ENCODE measurements at places on chromosomes 16 and 17.

DNA sequence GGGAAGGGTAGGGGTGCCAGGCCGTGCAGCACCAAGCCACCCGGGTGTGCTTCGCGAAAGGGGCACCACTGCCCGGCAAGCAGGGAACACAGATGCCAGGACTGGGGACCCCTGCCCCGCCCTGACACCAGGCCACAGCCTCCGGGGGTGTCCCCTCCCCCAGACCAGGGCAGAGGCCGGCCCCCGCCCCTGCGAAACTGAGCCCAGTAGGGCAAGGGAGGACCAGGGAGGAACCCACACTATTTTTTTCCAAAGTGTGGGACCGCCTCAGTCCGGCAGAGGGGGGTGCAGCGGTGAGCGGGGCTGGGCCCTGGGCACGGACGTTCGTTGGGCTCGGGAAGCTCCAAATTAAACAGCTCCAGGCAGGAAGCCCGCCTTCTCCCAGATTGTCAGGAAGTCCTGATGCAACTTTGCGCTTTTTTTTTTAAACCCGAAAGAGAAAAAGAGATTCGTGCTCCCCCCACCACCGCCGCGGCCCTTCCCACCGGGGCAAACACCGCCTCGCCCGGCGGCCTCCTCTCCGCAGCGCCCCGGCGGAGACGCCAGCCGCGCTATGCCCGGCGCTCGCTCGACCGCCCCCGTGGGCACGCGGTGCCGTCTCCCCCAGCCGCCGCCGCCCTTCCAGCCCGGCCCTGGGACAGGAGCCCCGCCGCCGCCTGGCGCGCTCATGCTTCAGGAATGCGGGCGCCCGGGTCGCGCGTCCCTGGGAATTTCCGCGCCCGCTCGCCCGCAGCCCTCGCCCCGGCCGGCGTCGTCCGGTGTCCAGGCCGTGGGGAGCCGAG, 755 bp downstream of the PIEZO1 start:
- DNase-seq = peak; percentile 74

DNA sequence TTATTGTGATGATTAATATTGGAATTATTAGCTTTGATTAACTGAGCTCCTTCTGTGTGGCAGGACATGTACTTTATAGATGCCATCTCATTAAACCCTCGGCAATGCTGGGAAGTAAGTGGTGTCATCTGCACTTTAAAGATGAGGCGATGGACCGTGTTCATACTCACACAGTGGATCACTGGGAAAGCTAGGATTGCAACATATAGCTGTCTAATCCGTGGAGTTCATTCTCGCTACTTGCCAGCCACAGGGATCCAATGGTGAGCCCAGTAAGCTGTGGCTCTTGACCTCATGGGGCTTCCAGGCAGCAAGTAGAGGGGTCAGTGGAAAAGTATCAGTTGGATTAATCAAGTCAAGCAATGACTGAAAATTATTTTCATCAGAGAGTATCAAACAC, 587.9 kb downstream of the CDH13 start:
- DNase-seq = no peak

DNA sequence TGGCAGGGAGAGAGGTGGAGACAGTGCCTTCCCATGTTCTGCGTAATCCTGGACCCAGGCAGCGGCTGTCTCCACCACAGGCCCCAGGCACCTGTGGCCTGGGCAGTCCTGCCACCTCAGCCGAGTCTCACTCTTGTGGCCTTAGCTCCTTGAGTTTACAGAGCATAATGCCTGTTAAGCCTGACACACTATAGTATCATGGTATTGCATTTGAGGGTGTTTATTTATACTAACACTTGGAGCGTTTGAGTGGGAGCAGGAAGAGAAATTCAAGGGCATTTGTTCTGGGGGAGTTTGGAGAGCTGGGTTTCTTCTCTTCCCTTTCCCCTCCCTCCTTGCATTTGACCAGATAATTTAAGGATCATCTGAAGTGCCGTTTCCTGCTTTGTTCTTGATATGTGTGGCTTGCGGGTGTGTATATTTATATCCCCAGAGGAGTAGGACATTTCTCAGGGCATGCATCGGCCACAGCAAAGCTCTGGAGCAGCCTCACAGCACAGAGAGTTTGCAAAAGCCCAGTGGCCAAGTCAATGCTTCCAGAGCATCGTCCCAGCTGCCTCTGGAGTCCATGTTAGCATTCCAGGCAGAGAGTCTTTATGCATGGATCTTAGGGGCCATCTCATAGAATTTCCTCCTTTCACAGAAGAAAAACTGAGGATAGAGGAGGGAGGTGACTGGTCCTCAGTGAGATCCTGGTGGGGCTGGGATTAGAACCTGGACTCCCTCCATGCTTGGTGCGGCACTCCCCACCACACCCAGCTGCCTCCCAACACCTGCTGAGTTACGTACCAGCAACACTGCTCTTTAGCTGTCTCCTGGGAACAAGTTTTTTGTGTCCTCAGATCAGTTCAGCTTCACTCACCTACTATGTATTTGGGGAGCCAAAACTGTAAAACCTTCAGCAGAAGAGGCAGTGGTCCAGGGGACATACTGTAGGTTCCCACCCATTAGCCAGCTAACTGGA, 222.8 kb downstream of the CCDC182 start:
- DNase-seq = no peak

DNA sequence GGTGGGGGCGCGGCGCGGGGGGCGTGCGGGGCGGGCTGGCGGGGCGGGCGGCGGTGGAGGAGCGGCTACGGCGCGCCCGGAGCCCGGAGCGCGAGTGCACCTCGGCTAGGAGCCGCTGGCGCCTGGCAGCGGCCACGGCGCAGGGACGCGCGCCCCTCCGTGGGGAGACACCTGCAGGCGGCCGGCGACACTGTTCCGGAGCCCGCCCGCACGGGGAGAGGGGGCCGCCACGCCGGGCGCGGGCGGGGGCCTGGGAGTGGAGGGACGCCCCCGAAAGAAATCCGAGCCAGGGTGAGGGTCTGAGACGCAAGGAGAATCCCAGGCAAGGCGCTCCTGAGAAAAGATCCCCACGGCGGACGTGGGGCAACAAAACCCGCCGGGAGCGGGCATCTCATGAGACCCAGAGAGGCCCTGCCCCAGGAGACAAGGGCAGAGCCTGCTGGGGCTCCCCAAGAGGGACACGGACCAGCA, at the start of gene GSG1L:
TSS of gene GSG1L (minus strand) at position 124 of the 471 bp plus-strand sequence. CDS start 290 bp downstream, outside the sequence.
- no peak for DNase-seq

GRCh38 chr17:81081222-81082176, 46.5 kb downstream of the BAIAP2 start:
- DNase-seq = no peak

DNA sequence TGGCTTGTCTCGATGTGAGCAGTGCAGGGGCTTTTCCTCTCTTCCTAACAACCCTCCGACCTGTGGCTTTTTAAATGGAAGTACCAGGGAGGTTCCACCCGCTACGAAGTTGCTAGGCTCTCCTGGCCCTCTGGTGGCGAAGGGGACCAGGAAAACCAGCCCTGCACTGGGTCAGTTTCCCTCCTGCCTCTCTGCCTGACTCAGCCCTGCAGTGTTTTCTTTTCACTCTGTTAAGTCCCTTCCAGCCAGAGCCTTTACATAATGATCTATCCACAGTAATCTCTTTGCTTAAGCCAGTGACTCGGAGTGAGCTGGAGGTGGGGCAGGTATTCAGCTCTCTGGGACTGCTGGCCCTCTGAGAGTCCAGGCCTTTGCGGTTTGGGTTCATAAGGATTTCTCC, 331.3 kb upstream of the EEF2KMT start:
- DNase-seq = no peak

DNA sequence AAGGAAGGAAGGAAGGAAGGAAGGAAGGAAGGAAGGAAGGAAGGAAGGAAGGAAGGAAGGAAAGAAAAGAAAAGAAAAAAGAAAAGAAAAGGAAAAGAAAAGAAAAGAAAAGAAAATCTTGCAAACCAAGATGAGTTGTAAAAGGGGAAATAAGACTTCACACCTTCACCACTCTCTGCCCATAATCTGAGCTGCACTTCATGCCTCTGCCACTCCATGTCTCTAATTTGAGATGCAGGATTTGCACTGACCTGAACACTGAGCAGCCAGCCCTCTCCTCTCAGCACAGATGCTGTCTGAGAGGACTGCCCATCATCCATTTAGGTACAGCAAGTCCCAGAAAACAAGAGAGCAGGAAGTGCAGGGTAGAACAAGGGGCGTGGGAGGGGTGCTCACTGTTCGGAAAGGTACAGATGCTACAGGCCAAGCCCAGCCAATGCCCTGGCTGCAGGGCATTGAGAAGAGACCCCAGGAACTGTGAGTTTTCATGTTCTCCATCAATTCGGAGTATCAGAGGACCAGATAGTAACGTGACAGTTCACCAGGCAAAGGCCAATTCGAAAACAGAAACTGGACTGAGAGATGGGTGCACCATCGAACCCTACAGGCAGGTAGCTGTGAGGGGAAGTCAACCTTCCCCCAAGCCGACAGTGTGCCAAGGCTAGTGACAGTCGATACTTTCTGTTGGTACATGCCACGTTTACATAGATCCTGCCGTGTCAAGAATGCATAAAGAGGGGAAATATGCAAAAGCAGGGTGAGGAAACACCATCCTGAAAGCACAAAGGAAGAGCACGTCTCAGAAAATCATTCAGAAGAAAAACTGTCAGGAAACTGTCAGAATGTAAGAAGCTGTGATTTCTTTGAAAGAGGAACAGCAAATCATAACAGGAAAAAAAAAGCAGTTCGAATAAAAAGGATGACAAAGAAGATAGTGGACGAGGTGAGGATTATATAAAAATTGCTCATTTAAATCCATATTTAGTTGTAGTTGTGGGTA, 142.0 kb upstream of the RCVRN start:
- DNase-seq = no peak

DNA sequence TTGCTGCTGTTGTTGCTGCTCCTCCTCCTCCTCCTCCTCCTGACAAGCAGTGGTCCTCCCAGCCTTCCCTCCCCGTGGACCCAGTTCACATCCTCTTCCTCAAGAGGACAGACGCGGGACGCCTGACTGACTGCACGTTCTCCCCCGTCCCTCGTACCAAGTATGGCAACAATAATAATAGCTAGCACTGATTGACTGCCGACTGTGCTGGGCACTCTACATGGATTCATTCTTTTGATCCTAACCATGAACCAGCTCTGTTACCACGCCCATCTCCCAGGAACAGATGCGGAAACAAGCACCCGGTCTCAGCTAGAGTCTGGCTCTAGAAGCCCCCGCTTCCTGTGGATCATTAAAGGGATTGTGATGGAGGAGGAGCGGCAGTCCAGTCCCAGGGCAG, 78.0 kb downstream of the GNAO1 start:
- no peak for DNase-seq

GRCh38 chr17:30251931-30252330, 16.4 kb upstream of the SLC6A4 start:
- no peak for DNase-seq
